ENCODE measurements at places on chromosomes 3 and 15. TPM values are rescaled to one million over a fixed set of nuclear protein-coding genes. Genes with fewer than 3 reads are reported as not detected.

The GOLGA6L10 gene
- 2.8 TPM for total RNA-seq

The STRA6 gene
- total RNA-seq = 11.6 TPM

- no peaks in the 10 kb centered on the region for H3K36me3 ChIP-seq
- no peak overlapping the region for H3K27ac ChIP-seq
- DNase-seq = no peak
Measured at GRCh38 chr3:116096631-116097030, 348.7 kb downstream of the LSAMP start.

- H3K27me3 ChIP-seq = no peaks in the 10 kb centered on the region
- DNase-seq = no peak
Measured at GRCh38 chr3:196517162-196517800, 2.1 kb upstream of the SMCO1 start.

DNA sequence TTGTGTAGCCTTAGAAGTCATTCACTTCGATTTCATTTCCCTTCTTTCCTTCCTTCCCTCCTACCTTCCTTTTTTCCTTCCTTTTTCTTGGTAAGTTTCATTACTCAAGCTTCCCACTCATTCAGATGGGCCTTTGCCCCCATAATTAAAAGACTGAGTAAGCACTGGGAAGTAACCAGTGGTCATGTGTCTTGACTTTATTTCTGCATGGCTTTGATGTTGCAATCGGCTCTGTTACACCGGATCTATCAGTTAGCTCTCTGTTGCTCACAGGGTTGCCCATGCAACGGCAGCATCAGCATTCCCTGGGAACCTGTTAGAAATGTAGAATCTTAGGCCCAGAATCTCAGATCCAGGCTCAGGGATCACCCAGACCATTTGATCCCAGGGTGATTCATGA is 25.6 kb upstream of the LARS2 start:
- H3K27ac ChIP-seq = no peak overlapping the region
- H3K36me3 ChIP-seq = no peaks in the 10 kb centered on the region
- no peak overlapping the region for H3K4me3 ChIP-seq
- H3K4me1 ChIP-seq = no peaks in the 10 kb centered on the region

DNA sequence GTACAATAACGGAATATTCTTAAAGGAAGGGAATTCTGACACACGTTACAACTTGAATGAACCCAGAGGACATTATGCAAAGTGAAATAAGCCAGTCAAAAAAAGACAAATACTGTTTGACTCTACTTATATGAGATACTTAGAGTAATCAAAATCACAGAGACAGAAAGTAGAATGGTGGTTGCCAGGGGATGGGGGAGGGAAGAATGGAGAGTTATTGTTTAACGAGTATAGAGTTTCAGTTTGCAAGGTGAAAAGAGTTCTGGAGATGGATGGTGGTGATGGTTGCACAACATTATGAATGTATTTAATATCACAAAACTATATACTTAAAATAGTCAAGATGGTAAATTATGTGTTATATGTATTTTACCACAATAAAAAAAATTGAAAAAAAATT is 112.9 kb upstream of the ARHGEF3 start:
- no peaks in the 10 kb centered on the region for H3K27me3 ChIP-seq
- H3K36me3 ChIP-seq = no peaks in the 10 kb centered on the region
- H3K27ac ChIP-seq = peak overlapping the region; percentile 43
- no peak for DNase-seq
- H3K4me3 ChIP-seq = no peak overlapping the region
- H3K4me1 ChIP-seq = no peaks in the 10 kb centered on the region

DNA sequence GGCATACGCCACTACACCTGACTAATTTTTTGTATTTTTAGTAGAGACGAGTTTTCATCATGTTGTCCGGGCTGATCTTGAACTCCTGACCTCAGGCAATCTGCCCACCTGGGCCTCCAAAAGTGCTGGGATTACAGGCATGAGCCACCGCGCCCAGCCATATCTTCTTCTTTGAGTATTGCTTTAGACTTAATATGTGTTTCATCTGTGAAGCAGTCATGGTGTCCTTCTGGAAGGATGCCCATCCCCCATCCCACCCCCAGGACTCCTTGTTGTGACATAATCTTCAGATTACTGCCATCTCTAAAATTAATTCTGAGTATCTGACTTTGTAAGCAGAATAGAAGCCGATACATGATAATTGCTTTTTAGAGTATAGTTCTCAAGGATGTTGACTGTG is 57.7 kb downstream of the KLHL25 start:
- H3K27ac ChIP-seq = no peak overlapping the region
- H3K27me3 ChIP-seq = no peaks in the 10 kb centered on the region
- peaks cover 7% of the 10 kb centered on the region for H3K4me1 ChIP-seq
- H3K36me3 ChIP-seq = no peaks in the 10 kb centered on the region

The CFAP20DC gene
- not detected for total RNA-seq

DNA sequence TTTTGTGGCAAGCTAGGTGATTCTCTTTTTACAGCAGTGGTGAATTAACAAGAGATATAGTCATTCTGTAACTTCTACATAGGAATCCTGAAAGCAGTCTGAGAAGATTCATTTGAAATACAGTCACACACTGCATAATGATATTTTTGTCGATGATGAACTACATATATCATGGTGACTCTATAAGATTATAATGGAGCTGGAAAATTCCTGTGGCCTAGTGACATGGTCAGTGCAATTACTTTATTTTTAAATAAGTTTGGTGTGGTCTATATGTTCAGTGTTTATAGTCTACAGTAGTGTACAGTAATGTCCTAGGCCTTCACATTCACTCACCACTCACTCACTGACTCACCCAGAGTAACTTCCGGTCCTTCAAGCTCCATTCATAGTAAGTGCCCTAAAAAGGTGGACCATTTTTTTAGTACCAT is 511.4 kb upstream of the MCTP2 start:
- DNase-seq = no peak
- H3K4me1 ChIP-seq = no peaks in the 10 kb centered on the region
- no peaks in the 10 kb centered on the region for H3K27me3 ChIP-seq
- no peak overlapping the region for H3K4me3 ChIP-seq
- no peak overlapping the region for H3K27ac ChIP-seq
- no peaks in the 10 kb centered on the region for H3K36me3 ChIP-seq

The GOLGA8J gene
- total RNA-seq = not detected

- no peak overlapping the region for H3K4me3 ChIP-seq
- no peak overlapping the region for H3K27ac ChIP-seq
- no peaks in the 10 kb centered on the region for H3K4me1 ChIP-seq
- H3K27me3 ChIP-seq = no peaks in the 10 kb centered on the region
- no peak for DNase-seq
- H3K36me3 ChIP-seq = no peaks in the 10 kb centered on the region
Measured at GRCh38 chr3:105611304-105612192, 244.8 kb downstream of the ALCAM start.

DNA sequence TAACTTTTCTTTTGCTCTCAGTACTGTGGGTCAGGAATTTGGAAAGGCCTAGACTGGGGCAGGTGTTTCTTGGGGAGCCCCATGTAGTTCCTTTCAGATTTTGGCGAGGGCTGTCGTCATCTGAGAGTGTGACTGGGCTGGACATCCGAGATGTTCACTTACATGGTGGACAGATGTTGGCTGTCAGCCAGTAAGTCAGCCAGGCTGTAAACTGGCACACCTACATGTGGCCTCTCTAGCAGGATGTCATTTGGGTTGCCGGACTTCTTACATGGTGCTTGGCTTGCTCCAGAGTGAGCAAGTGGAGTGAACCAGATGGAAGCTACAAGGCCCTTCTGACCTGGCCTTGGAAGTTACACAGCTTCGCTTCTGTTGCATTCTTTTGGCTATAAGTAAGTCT is 20.7 kb downstream of the TATDN2 start:
- H3K27ac ChIP-seq = no peak overlapping the region
- no peak overlapping the region for H3K4me3 ChIP-seq
- H3K4me1 ChIP-seq = peaks cover 15% of the 10 kb centered on the region
- DNase-seq = no peak
- H3K36me3 ChIP-seq = no peaks in the 10 kb centered on the region

DNA sequence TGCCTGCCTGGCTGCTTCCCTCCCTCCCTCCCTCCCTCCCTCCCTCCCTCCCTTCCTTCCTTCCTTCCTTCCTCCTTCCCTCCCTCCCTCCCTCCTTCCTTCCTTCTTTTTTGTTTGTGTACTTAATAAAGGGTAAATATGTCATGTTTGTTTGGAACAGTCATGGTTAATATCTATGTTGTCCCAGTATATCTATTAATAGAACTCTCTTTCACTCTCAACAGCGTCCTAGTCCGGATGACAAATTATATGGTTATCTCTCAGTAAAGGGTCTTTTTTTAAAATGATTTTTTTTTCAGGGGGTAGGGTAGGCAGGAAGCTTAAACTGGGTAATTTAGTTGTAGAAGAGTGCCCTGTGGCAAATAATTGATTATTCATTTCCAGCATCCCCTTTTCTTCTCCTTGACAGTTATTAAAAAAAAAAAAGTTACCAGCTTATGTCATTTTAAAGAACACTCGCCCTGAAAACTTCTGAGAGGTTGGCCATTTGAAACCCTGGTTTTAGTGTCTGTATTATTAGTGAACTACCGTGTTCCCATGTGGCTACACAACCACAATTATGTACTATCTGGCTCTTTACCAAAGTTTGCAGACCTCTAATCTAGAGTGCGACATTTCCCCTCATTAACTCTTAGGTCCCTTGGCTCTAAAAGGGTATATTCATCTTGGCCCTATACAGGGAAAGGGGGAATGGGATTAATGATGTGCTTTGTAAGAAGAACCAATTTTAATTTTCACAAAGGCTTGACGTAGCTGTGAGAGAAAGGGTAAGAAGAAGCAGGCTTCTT is 13.7 kb downstream of the TAGLN3 start:
- no peak overlapping the region for H3K27ac ChIP-seq
- no peaks in the 10 kb centered on the region for H3K27me3 ChIP-seq
- no peak for DNase-seq
- no peak overlapping the region for H3K4me3 ChIP-seq

DNA sequence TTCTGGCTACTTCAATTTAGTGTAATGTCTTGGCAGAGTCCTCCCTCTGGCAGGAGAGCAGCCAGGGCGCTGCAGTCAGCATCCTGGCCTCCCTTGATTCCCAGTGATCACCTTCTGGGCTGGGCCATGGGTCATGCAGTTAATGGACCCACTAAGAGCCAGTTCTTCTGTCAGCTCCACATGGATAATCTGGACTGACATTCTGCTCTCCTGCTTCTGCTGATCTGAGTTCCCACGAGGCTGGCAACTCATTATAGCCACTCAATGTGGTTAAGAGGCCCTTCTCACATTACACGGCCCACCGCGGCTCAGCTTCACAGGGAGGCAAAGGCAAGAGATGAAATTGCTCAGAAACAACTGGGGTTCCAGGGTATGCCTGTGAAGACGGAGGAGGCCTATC is 94.0 kb downstream of the WDR76 start:
- H3K27me3 ChIP-seq = no peaks in the 10 kb centered on the region
- H3K4me1 ChIP-seq = no peaks in the 10 kb centered on the region
- no peak overlapping the region for H3K4me3 ChIP-seq
- H3K36me3 ChIP-seq = no peaks in the 10 kb centered on the region
- no peak for DNase-seq

DNA sequence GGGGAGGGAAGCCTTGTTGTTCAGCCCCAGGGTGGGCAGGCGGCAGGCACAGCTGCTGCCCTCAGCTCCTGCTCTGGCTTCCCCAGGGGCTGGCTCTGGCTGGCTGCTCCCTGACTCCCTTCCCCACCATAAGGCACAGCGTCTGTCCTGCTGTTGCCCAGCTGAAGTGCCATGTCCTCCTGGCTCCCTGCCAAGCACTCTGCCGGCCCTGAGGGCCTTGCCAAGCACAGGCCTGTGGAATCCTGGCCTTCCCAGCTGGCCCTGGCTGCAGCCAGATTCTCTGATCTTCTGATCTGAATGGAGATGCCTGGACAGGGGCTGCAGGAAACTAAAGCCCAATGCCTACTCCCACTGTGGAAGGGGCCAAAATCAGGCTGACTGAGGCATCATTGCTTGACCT is 1.1 kb downstream of the IQCF6 start:
- H3K4me1 ChIP-seq = no peaks in the 10 kb centered on the region
- no peaks in the 10 kb centered on the region for H3K36me3 ChIP-seq
- DNase-seq = no peak
- H3K4me3 ChIP-seq = no peak overlapping the region
- no peaks in the 10 kb centered on the region for H3K27me3 ChIP-seq

DNA sequence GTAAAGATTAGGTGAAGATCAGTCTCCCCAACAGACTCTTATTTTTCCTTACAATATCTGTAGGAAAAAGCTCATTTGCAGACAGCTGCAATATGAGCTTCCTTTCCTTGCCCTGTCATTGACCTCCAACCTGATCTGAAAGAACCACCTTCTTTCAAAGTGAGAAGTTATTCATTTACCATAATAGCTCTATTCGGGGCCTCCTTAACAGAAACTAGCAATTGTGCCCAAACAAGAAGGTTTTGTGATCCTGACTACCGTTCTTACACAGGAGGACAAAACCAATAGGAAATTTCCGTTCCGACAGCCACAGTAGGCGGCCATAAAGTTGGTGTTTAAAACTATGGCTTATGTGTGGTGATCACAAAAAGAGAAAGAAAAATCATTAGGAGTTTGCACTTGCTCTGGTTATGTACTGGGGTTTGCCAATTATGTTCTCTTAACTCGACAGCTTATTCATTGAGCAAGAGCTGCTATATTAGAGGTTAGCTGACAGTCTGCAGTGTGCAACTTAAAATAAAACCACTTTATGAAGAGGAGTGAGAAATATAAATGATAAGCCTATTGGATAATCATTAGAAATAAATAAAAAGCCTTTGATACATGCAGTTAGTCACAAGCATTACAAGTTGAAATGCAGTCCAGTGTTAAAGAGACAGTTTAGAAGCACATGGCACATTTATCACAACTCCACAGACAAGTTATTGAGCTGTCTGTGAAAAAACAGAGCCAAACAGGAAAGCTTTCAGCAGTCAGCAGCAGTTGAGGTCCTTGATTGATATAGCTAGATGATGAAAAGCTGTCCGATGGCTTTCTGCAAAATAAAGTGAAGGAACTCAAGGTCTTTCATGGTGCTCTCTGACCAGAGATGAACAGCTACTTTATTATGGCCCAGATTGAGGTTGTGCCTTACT is 199.8 kb downstream of the WDR72 start:
- H3K4me3 ChIP-seq = no peak overlapping the region
- no peak for DNase-seq
- H3K36me3 ChIP-seq = no peaks in the 10 kb centered on the region
- H3K27ac ChIP-seq = no peak overlapping the region
- no peaks in the 10 kb centered on the region for H3K4me1 ChIP-seq

DNA sequence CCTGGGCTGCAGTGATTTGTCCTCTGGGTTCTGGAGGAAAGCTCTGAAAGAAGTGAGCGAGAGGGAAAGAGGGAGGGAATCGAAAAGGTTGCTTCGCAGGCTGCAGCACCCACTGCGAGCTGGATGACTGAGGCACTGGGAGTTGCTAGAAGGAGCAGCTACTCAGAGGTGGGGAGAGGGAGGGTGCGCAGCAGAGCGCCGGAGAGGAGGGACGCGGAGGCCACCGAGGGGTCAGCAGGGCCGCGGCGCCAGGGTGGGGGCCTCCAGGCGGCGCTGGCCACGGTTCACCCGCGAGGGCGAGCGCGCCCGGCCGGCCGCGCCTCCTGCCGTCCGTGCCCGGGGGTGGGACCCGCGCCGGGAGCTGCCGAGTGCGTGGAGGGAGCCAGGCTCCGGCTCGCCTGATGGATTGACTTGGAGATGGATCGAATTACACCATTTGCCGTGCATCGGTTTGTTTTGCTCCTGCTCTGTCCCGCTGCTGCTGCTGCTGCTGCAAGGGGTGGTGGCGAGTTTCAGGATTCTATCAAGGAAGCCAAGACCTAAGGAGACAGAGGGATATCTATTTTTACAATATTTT is at the start of gene SEMA6D:
Gene SEMA6D (plus strand): TSS at position 470 of the 577 bp plus-strand sequence. CDS start 42,294 bp downstream, outside the sequence.
- DNase-seq = peak; percentile 22
- no peaks in the 10 kb centered on the region for H3K27me3 ChIP-seq
- no peaks in the 10 kb centered on the region for H3K36me3 ChIP-seq
- H3K27ac ChIP-seq = peak within 1 kb of the TSS; percentile 51
- H3K4me1 ChIP-seq = no peaks in the 10 kb centered on the region
